ENCODE measurements at places on chromosomes 7 and 10.
A peak's percentile ranks its signal among the peaks of the same experiment; 100 is the strongest.

- DNase-seq, result no peak
Measured at GRCh38 chr10:24350070-24350921, 141.4 kb downstream of the KIAA1217 start.

GRCh38 chr7:147207988-147208387, 1091.4 kb downstream of the CNTNAP2 start:
- DNase-seq, result no peak

- DNase-seq, result peak; percentile 15
Measured at GRCh38 chr10:26737730-26738129, 40.2 kb downstream of the PDSS1 start.

GRCh38 chr10:24208661-24209431, at the start of gene KIAA1217:
Gene KIAA1217 (plus strand): TSS chr10:24209138. CDS start chr10:24209194, 56 bp downstream.
- DNase-seq, result no peak

DNA sequence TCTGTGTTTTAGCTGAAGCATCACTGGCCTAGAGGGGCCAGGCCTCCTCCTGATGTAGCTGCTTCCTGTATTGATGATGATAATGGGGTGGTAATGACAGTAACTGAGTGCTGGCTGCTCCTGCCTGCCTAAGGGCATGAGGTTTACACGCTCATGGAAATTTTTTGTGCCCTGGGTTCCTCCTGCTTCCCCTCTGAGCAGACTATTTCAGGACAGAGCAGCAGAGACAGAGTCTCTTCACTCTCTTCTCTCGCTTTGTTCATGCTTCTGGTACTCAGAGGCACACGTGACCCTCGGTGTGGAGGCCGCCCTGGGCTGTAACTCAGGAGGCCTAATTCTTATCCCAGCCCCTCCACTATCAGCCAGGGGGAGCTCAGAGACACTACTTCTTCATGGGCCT, 27.9 kb downstream of the LRRC20 start:
- no peak for DNase-seq

- DNase-seq, result no peak
Measured at GRCh38 chr10:66784770-66785169, 141.1 kb upstream of the LRRTM3 start.

- DNase-seq, result peak; percentile 61
Measured at GRCh38 chr7:55409482-55410225, 44.5 kb downstream of the LANCL2 start.

DNA sequence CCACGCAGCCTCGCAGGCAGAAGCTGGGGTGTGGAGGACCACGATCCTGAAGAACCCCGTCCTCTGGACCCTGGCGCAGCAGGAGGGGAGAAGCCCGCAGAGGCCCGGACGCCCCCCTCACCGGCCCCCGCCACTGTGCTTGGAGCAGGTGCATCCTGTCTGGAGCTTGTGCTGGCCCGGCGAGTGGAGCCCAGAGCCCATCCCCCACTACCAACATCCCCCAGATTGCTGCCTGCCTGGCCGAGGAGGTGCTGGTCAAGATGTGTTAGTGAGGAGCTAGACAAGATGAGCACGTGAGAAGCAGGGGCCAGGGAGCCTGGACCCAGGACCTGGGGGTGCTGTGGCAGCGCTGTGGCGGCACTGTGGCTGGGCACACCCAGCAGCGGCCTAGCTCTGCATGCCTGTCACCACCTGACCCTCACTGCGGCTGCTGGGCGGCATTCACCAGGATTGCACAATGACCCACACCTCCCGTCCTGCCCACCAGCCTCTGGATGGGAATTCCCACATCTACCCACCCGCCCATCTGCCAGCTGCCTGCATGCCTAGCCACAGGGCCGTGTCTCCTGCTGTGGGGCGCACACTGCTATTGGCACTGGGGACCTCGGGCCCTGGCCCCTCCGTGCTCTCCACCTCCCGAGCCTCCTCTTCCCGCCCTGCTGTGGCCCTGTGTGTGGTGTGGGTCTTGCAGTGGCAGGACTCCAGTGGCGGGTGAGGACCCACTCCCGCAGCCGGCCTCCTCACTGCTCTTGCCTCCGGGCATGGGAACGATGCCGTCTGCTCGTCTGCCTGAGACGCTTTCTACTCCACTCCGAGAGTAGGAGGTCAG, 11.8 kb downstream of the GPR146 start:
- no peak for DNase-seq

GRCh38 chr10:30353851-30354250, 4.8 kb upstream of the MTPAP start:
- no peak for DNase-seq

DNA sequence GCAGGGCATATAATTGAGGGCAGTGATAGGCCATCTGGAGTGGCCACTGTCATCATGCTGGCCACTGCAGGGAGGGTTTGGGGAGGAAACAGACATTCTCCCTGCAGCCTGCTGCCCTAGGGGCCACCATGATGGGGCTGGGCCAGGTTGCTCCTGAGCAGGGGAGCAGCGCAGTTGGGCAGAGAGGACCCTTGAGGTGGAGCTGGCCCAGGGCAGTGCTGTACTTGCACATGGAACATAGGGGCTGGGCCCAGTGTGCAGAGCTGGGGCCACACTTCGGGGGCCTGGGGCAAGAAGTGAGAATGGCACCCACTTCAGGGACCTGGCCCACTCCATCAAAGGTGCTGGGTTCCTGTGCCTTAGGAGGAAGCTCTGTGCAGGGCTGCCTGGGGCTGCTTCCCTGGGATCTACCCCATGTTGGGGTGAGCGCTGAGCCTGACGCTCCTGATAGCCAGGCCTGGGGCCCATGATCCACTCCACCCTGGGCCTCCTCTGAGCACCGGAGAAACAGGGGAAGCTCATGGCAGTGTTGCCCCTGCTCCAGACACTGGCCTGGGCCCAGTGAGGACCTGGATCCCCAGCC, 21.3 kb upstream of the NUB1 start:
- DNase-seq, result no peak

GRCh38 chr7:6613706-6614105, 1.7 kb upstream of the ZNF853 start:
- DNase-seq, result no peak

- DNase-seq, result peak; percentile 85
Measured at GRCh38 chr10:123007558-123008354, 839 bp downstream of the IKZF5 start.

DNA sequence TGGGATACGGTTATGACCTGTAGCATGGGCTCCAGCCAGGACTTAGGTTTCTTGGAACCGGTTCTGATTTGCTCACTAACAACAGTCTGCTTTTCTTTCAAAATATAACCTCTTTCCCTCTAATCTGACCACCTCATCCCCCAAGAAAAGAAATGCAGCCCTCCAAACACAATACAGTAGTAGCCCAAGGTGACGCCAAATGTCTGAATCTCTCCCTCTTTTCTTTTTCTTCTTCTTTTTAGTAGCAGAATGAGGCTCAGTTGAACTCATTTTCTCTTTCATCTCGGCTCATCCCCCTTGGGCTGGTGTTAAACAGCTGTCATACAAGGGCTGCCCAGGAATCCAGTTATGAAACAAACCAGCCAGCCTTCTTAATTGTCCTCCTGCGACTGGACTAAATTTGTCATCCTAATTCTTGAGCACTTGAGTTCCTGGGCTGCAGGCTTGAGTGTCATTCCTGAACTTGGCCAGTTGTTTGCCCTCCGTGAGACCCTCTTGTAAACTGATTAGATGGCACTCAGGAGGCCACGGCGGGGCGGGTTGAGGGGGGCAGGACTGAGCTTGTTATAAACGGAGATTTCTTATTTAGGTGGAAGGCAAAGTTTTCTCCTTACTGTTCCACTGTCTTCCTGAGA, 94.8 kb downstream of the SORCS3 start:
- no peak for DNase-seq

GRCh38 chr10:20993389-20993788, 96.3 kb upstream of the NEBL start:
- DNase-seq, result no peak

- no peak for DNase-seq
Measured at GRCh38 chr7:1025743-1026581, 18.4 kb upstream of the GPR146 start.

DNA sequence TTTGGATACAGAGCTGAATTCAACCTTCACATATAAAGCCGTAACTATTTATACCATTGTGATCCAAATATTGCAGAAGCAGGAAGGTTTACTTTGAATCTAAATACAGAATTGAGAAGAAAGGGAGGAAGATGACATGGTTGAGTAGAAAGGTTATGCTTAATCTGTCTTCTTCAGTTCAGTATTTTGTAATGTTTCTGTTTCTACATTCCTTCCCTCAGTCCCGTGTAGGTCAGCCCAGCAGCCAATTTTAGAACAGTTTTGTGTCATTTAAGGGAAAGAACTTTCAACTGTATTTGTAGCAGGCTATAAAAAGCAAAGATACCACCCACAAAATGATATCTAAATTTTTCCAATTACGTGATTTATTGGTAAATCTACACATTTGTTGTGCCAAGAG, 97.4 kb downstream of the CPED1 start:
- DNase-seq, result no peak

DNA sequence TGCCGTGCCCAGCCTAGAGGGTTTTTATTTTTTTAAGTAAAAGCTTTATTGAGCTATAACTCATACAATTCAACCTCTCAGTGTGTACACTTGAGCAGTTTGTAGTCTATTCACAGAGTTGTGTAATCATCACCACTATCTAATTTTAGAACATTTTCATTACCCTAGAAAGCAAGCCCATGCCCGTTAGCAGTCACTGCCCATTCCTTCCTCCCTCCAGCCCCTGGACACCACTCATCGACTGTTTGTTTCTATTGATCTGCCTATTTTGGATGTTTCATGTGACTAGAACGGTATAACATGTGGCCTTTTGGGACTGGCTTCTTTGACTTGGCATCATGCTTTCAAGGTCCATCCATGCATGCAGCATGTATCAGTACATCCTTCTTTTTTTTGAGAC, 25.7 kb upstream of the SEC61A2 start:
- DNase-seq, result no peak

GRCh38 chr7:75662579-75663301, 76.0 kb downstream of the HIP1 start:
- no peak for DNase-seq

- DNase-seq, result no peak
Measured at GRCh38 chr7:68688416-68689086, 909.7 kb upstream of the AUTS2 start.

DNA sequence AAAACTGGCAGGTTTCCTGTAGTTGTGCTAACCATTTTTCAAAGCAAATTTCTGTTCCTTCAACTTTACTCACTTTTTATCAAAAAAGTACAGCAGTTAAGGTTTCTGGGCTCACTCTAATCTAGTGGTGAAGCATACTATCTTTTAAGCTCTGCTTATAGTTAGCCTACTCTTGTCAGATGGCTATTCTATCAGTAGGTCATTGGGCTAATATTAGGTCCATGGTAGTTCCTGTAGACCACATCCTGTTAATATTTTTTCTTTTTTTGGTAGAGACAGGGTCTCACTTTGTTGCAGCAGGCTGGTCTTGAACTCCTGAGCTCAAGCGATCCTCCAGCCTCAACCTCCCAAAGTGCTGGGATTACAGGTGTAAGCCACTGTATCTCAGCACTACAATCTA, 27.9 kb upstream of the NRCAM start:
- no peak for DNase-seq

- no peak for DNase-seq
Measured at GRCh38 chr7:31788445-31788844, 101.4 kb downstream of the PPP1R17 start.

DNA sequence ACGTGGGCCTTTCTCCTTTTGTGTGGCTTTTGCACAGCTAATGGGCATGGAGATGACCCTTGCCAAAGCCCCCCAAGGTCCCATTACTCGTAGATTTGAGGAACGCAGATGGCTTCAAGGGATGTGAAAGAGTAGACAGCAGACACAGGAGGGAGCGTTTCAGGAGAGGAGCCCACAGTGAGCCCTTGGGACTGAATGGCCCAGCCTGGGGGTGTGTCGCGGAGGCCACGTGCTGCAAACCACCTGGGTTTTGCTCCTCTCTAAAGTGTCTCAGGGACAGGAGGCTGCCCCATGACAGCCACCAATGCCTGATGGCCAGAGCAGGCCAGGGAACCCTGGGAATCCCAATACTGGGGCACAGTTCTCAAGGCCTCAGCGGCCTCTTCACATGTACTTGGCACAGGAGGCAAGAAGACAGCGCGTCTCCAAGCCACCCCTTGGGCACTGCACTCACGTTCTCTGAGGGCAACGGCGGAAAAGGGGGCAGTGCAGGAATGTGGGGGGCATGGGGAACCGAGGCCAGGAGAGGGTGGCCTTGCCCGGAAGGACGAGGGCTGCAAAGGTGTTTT, 185.2 kb downstream of the WDR37 start:
- no peak for DNase-seq

DNA sequence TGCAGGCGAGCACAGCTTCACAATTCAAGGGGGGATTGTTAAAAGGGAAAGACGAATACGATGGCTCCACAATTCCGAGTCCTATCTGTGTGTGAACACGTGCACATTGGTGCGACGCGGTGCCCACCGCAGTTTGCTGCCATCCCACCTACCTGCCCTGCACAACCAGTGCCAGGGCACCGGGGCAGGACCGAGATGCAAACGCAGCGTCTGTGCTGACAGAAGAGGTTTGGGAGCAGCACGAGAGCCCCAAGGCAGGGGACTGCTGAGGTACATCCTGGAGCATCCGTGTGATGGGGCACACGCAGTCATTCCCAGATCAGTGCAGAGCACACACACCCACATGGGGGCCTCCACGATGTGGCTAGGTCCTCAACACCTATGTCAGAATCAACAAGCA, 221.3 kb downstream of the DNAJB6 start:
- DNase-seq, result no peak

DNA sequence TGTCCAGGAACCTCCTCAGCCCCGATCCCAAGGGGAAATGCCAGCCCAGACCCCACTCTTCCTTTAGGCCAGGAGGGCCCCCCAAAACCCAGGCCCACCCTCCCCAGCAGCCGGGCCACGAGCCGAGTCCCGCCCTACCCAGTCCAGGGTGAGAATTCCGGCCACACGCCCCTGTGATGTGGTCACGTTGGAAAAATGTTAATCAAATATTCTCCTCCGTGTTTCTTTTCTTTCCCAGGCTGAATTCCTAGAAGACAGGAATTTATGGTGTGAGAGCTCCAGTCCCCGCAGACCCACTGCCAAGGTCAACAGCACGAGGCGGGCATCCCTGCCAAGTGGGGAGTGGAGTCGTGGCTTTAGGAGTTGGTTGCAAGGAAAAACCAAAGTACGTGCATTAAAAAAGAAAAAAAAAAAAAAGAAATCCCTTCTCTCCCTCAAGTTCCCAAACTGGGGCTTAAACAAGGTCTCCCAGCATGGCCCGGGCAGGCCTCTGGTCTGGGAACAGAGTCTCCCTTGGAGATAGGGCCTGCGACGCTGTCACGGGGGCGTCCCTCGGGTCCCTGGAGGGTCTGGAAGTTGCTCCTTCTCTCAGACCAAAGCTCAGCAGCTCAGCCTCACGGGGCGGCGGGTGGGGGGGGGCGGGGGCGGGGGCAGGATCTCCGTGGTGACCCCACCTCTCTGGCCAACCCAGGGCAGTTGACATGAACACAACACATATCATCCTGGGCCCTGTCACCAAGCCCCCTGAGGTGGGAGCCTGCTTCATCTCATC, 28.1 kb upstream of the ELN start:
- no peak for DNase-seq

DNA sequence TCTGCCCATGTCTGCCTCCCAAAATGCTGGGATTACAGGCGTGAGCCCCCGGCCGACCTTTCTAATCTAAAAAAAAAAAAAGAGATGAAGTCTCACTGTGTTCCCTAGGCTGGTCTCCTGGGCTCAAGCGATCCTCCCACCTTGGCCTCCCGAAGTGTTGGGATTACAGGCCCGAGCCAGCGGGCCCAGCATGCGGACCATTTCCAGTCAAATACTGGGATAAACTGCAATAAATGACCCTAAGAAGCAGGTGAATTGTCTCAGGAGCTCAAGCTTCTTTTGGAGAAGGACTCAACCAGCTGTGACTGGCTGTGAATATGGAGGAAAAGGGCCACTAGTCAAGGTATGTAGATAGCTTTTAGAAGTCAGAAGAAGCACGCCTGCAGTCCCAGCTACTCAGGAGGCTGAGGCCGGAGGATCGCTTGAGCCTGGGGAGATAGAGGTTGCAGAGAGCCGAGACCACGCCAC, 550 bp upstream of the CREM start:
- no peak for DNase-seq

All from OCI-M1 (cell line).